ENCODE measurements at places on chromosomes 12 and 14. TPM values are rescaled to one million over a fixed set of nuclear protein-coding genes. Genes with fewer than 3 reads are reported as not detected.
A peak's percentile ranks its signal among the peaks of the same experiment; 100 is the strongest.

Gene ACSM4
- total RNA-seq, result not detected

Gene FBXO21
- 38.4 TPM for total RNA-seq

DNA sequence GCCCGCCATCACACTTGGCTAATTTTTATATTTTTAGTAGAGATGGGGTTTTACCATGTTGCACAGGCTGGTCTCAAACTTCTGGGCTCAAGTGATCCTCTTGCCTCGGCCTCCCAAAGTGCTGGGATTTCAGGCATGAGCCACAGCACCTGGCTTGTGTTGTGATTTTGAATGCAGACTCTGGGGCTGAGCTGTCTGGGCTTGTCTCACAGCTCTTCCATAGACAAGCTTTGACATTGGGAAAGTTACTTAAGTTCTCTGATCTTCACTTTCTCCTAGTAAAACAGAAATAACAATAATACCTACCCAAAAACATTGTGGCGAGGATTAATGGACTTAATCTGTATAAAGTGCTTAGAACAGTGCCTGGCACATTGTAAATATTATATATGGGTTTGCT lies 36.0 kb downstream of the TMBIM6 start:
- no peak for DNase-seq

DNA sequence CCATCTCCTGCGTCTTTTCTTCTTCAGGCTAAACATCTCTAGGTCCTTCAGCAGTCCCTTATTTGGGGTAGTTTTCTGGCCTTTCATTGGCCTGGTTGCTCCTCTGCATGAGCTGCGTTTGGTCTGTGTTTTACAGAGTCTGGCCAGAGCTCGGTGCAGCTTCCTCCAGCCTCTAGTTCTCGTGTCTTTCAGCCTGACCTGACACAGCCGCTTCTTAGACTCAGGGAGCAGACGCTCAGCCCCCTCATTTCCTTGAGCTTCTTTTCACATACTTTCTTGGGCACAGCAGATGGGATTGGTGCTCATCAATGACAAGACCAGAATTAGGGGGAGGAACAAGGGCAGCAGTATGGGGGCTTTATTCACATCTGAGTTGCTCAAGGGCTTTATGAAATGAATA lies 13.6 kb upstream of the GSG1 start:
- DNase-seq, result no peak

- no peak for DNase-seq
These were observed 620 bp downstream of the YBX3 start for GRCh38 chr12:10722502-10722904.

- peak; percentile 79 for DNase-seq
These were observed 15.5 kb upstream of the TCTN2 start for GRCh38 chr12:123655420-123655819.

DNA sequence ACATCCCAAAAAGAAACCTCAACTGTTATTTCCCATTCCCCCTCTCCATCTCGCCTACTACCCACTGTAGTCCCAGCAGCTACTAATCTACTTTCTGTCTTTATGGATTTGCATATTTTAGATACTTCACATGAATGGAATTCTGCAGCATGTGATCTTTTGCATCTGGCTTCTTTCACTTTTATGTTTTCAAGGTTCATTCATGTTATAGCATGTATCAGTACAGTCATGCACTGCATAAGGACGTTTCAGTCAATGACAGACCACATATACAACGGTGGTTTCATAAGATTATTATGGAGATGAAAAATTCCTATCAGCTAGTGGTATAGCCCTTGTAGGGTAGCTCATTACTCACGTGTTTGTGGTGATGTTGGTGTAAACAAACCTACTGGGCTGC lies 24.5 kb downstream of the PCNX4 start:
- no peak for DNase-seq

GRCh38 chr14:99265571-99265970 lies 6.4 kb downstream of the BCL11B start:
- no peak for DNase-seq

GRCh38 chr12:131026754-131027153 lies 73.0 kb downstream of the ADGRD1 start:
- DNase-seq, result no peak

GRCh38 chr12:128755566-128755965 lies 68.2 kb downstream of the SLC15A4 start:
- no peak for DNase-seq

DNA sequence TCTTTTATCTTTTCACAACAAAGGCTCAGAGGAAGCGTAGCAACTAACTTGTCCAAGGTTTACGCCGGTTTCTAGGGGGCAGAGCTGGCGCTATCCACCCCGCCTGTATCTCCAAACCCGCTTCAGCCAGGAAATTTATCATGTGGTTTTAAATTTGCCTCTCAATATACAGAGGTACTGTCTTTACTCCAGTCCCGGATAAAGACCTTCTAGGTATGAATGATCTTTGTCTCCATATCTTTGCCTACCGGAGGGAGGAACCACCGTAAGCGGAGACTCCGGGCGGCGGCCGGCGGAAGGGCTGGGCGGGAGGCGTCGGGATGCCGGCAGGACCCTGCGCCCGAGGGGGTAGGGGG lies 693 bp upstream of the RIMKLB start:
- peak; percentile 40 for DNase-seq

- no peak for DNase-seq
These were observed 24.1 kb downstream of the PLEKHG7 start for GRCh38 chr12:92726850-92727249.

DNA sequence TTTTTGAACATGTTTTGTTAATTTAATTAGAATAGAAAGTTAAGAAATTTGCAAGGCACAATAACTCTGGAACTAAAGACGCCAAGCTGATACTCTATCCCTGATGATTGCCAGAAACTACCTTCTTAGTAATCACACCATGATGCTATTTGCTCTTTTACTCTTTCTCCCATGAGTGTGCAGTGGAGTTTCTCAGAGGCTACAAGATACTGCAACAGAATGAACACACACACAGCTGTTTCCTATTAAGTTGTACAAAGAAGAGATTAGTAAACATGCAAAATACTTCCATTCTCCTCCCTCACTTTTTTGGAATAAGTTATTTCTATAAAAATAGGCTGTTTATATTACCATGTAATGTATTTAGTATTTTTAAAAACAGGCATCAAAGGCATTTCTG lies 1367.5 kb downstream of the AACS start:
- DNase-seq, result no peak

GRCh38 chr12:12736759-12737676 lies 19.9 kb downstream of the CDKN1B start:
- peak; percentile 79 for DNase-seq

- DNase-seq, result no peak
These were observed 83.8 kb downstream of the PTPRB start for GRCh38 chr12:70553391-70553859.

GRCh38 chr12:82366197-82366596 lies 7.9 kb downstream of the METTL25 start:
- DNase-seq, result no peak

DNA sequence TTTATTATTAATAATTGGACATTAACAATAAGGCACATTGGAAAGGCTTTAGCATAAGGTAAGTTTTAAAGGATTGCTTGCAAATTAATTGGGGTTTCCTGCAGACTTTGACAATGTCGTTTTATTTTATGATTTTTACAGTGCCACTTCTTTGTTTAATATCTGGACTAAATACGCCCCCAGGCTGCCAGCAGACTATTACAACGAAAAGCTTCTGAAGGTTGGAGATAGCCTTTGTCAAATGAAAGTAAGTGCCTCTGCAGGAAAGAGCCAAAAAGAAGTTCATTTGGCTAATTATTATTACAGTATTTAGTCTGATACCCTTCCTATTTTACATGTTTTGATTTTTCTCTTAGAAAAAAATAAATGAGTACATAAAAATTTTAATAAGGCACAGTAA lies 11.3 kb downstream of the CFAP54 start:
- peak; percentile 49 for DNase-seq
